ENCODE measurements at places on chromosomes 3 and 15.
A peak's percentile ranks its signal among the peaks of the same experiment; 100 is the strongest.

DNA sequence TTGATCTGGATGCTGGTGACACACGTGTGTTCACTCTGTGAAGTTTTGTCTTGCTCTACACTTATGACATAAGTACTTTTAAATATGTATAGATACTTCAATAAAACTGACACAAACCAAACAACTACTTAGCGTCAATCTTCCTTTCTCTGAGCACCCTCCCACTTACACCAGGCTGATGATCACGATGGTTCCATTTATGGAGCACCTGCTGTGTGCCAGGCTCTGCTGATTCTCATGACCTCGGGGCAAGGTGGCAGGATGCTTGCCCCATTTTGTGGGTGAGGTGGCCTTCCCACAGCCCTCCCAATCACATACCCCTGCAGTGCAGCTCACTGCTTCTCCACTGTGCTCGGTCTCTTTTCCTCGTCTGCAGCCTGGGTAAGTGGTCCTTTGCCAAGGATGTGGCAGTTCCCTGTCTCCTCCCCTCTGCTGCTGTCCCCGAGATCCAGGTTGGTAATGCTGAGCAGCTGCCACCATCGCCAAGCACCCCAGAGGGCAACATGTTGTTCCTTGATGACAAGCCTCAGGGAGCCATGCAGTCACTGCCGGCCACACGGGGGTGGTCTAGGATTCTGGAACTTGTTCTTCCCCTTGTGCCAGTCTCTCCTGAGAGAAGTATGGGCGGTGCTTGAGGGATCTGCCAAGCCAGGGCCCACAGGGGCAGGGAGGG, 20.6 kb upstream of the ADCY5 start:
- DNase-seq: no peak

DNA sequence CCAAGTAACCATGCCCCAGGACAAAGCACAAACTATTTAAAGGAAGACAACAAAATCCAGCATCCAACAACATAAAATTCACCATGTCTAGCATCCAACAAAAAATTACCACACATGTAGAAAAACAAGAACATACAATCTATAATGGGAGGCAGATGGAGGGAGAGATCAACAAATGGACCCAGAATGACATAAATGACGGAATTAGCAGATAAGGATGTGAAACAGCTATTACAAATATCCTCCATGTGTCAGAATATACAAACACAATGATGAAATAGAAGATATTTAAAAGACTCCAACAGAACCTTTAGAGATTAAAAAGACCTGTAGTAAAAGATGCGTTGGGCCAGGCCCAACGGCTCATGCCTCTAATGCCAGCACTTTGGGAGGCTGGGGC, 10.8 kb downstream of the LYSMD4 start:
- no peak for DNase-seq

- DNase-seq: peak; percentile 8
Measured at GRCh38 chr3:116413319-116413718, 32.0 kb downstream of the LSAMP start.

DNA sequence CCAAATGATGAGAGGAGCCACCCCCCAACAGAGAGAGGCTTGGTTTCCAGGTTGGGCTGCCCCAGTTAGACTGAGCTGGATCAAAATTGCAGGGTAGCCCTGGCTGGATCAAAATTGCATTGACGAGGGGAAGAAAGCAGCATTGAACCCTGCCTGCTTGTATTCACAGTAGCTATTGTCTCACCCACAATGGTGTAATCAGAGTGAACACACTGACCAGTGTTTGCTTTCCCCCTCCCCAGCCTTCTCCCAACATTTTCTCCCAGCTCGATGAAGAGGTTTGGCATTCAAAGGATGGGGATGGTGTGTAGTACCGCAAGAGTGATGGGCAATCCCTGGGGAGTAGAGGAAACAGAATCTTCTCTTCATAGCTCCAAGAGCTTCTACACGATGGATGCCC, 223.8 kb downstream of the ADAMTS9 start:
- no peak for DNase-seq

DNA sequence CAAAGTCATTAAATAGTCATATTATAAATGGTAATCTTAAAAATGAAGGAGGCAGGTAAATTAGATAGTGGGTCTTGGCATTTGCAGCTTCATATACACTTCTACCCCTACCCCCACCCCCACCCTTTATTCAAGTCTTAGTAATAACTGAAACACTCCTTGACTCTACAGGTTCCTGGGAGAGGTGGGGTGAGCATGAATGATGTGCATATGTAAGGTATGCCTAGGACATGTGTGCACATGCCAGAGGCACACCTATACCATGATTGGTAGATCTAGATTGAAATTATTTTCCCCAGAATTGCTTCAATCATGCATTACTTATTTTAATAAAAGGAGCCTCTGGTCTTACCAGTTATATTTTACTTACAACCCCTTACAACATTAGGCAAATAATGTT, 40.1 kb upstream of the PDCD6IP start:
- no peak for DNase-seq

DNA sequence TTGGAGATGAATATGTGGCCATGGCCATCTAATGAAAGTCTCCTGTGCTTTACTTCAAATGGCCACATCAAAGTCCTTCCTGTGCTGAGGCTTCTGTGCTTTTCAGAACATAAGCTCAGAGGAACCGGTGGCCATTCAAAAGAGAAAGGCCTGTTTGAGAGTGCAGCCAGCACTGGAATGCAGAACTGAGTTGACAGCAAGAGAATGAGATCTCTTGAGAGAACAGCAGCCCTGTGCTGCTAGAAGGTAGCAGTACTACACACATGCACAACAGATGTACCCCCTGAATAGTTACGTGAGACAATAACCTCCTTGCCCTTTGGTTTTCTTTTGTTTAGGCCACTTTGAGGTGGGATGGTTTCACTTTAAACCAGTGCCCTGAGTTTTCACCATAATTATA, 292.5 kb downstream of the PTPRG start:
- DNase-seq: no peak

- DNase-seq: peak; percentile 71
Measured at GRCh38 chr15:84747416-84748273, 747 bp upstream of the ZNF592 start.

GRCh38 chr15:59762558-59762957, 73.4 kb upstream of the BNIP2 start:
- DNase-seq: no peak

GRCh38 chr3:46861605-46862368, 1.5 kb downstream of the MYL3 start:
- no peak for DNase-seq

GRCh38 chr15:52136442-52136980, 23.9 kb upstream of the BCL2L10 start:
- no peak for DNase-seq

- DNase-seq: no peak
Measured at GRCh38 chr15:40436116-40436891, 4.4 kb upstream of the BAHD1 start.

DNA sequence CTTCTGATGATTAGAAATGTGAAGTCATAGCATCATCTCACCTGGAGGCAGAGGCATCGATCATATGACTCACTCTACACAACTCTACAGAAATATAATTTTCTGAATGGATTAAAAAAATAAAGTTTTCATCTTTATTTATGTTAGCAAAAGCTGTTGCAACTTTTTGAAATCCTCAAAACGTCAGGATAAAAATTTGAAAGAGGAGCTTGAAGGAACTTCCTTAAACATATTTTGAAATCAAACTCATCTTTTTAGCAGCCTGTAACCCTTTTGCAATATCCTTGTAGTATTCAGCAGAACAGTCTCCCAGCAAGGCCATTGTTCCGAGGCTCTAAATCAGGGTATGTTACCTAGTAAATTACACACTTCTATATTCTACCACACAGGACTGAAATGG, 985.4 kb downstream of the PLOD2 start:
- DNase-seq: no peak

- DNase-seq: no peak
Measured at GRCh38 chr3:23548706-23549105, 257.0 kb upstream of the UBE2E1 start.

- DNase-seq: no peak
Measured at GRCh38 chr15:84960391-84961113, 21.1 kb upstream of the PDE8A start.

DNA sequence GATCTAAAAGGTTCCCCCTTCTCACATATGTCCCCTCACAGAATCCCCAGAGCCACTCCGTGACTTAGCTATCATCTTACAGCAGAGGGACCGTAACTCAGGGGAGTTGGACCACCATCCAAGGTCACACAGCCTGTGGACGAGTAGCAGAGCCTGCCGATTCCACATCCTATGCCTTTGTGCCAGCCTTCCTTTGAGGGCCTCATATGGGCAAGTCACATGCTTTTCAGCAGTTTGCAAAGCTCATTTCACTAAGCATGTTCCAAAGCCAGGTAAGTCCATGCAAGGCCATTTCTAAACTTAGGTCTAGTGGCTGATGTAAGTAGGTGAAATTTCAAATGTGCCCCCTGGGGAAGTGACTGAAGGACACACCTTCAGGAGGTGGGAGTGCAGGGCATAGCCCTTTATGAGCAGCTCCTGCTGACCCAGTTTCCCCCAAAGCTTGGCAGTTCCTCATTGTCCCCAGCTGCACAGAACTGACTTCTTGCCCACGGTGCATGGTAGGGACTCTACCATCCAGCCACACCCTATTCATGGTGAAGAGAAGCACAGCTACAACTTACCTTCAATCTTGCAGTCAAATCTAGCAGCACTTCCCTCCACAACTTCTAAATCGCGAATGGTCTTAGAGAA, 33.3 kb upstream of the HACD2 start:
- DNase-seq: peak; percentile 76

GRCh38 chr3:12042638-12043037, 38.5 kb downstream of the SYN2 start:
- DNase-seq: no peak

GRCh38 chr3:58776231-58776630, 109.7 kb upstream of the FAM3D start:
- DNase-seq: no peak

GRCh38 chr3:117238806-117239205, 529.2 kb downstream of the TUSC7 start:
- DNase-seq: no peak

GRCh38 chr3:122146466-122146865, 37.0 kb upstream of the CASR start:
- DNase-seq: no peak

GRCh38 chr15:35327789-35328188, 218.2 kb downstream of the DPH6 start:
- no peak for DNase-seq

DNA sequence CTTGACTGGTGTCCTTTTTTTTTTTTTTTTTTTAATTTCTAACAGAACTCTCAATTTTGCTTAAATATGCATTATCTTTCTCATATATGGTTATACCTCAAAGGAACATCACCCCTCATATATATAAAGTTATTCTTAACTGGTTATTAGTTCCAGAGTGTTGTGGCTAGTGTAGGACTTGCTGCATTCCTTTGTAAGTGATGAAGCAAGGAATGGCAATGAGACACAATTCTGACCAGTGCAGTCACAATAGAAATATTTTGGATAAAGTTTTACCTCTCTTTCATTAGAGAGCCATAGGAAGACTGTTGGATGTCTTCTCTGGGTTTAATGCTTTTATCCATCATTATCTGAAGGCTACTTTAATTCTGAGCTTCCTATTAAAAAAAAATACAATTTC, 75.5 kb upstream of the CBLB start:
- DNase-seq: no peak

DNA sequence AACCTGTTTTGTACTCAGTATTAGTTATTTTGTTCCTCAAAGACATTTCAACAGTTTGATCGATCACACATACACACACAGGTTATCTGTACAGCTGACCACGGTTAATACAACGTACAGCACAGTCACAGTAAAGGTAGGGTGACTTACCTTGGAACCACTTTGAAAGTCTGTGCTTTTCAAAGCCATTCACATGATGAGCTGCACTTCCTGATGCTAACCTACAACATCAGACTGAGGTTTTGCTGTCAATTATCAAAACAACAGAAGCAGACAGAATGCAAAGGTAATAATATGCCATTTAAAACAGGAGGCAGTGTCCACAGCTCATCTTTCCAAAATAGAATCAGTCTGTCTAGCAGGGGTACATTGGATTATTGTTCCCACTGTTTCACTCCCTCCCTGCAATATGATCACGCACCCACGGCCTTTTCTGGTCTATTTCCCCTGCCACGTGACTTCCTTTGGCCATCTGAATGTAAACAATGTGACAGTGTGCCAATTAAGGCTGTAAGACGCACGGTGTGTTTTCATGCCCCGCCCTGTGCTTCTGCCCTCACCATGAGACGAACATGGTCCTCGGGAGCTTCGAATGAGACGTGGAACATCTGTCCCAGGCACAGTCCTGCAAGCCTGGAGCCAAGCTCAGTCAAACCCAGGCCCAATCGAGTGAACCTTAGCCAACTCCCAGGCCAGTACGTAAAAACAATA, 102.4 kb downstream of the FMN1 start:
- no peak for DNase-seq

DNA sequence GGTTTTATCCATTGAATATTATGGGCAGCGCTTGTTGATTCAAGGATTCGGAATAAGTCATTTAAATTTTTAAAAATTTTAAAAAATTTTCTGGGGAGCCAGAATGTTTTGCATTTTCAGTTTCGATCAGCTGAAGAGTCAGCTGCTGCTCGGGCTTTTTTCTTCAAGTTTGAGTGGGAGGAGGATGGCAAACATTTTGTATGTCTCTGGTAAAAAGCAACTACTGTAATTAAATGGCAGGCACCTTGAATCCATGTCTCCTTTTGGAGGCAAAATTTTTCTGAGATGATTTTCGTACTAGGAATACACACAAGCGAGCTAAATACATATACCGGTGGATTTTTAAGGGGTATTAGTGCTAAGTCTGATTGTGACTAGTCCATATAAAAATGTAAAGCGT, 612 bp downstream of the C3orf38 start:
- DNase-seq: peak; percentile 52
